ENCODE measurements at places on chromosomes 12 and 14.

DNA sequence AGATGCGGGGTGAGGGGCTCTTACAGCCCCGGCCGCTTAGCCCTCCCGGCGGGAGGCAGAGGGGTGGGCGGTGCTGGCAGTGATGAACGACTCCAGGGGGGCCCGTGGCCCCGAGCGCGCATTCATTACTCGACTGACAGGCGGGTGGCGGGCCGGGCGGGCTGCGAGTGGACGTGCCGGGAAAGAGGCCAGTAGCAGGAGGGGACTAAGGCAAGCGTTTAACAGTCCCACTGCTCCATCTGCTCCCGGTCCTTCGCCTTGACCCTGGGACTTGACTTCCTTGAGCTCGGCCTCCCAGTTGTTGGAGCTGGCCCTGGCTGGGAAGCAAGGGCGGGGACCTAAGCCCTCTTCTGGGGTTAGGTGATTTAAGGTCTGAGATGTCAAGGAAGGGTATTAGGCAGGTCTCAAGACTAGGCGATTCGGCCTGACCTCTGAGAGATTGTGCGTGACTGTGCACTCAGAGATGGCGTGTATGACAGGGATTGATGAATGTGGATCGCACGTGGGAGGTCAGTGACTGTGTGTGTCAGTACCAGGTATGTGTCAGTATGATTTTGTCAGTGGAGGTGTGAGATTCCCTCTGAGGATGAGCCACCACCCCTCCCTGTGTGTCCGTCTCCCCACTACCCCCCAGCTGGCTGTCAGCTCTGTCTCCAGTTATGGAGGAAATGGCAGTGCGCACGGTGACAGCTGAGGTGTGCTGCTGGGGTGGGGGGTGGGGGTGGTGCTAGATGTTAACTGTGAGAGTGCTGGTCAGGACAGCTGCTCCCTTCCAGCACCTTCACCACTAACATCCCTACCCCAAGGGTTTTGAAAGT is 3.6 kb upstream of the DNAJC22 start:
- no peak for DNase-seq

DNA sequence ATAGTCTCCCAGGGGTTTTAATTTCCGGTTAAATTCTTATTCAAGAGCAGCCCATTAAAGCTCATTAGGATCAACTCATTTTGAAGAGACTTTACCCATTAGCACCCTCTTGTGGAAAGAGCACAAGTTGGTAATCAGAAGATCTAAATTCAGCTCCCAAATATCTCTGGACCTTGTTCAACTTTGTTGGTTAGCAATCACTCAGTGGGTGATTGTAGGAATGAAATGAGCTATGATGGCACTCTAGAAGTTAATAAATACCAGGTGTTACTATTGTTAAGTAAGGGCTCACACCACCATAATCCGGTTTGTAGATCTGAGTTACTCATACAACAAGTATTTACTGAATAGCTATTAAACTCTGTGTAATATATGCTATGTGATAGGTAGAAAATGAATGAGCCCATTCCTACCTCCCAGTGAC is 42.9 kb downstream of the TRIP11 start:
- DNase-seq, result no peak

DNA sequence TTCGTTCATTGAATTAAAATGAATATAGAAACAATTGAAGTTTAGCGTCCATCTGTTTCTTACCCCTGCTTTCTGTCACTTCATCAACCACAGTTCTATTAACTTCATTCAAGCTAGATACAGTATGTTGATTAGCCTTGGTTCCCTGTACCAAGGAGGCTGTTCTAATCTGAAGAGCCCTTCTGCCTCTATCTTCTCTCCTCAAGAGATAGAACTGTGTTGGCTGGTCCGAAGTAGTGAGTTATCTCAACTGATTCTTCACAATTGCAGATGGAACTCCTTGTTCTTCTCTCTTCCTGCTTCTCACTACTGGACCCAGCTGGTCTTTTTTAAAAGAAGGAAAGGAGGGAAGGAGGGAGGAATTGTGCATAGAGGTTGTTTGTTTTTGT is 82.1 kb upstream of the TRAF3 start:
- no peak for DNase-seq

- DNase-seq, result no peak
Measured at GRCh38 chr12:31249356-31249755, 76.6 kb downstream of the SINHCAF start.

- DNase-seq, result no peak
Measured at GRCh38 chr12:20211981-20212421, 156.3 kb upstream of the PDE3A start.

GRCh38 chr12:96241846-96242256 is 47.7 kb downstream of the ELK3 start:
- DNase-seq, result peak; percentile 43

DNA sequence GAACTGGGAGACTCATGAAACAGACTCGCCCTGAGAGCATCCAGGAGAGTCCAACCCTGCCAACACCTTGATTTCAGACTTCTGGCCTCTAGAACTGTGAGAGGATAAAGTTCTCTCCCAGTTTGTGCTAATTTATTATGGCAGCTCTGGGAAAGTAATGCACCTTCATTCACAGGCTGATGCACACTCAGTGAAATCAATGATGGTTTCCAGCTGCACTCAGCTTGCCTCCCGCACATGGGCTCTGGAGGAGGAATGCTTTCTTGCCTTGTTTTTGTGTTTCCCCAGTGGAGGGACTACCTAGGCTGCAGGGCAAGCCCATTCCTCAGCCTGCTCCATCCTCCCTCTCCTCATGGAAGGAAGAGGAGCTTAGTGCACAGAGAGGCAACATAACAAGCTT is 45.7 kb downstream of the TMEM132C start:
- DNase-seq, result no peak

DNA sequence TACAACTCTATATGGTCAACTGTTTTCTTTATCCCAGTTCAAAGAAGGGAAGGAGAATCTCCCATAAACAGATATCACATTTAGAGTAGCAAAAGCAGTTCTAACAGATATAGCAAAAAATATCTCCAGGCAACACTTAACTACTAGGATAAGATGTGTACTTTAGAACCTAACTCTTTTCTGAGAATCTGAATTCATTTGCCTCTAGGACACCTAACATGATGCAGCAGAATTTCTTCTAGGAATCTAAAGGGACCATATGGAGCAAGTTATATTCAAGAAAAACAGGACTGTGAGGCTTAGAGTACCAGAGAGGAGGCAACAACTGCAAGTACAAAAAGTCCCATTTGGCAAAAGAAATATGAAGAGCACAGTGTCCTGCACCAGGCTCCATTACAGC is 24.4 kb upstream of the CAPRIN2 start:
- no peak for DNase-seq

- DNase-seq, result no peak
Measured at GRCh38 chr14:91220581-91221000, 23.9 kb downstream of the GPR68 start.

DNA sequence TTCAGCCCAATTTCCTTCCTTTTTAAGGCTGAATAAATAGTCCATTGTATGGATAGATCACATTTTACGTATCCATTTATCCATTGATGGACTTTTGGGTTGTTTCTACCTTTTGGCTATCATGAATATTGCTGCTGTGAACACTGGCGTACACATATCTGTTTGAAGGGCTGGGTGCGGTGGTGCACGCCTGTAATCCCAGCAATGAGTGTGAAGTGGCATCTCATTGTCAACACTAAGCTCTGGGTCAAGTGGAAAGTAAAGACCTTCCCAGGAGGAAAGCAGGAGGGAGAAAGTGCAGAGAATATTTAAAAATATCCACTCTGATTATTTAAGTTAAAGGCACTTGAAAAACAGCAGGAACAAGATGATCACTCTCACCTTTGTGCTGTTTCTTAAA is 11.7 kb upstream of the PLA2G1B start:
- DNase-seq, result no peak

- no peak for DNase-seq
Measured at GRCh38 chr12:56188131-56188777, 1.0 kb downstream of the SMARCC2 start.

- DNase-seq, result no peak
Measured at GRCh38 chr14:59788176-59788575, 82.4 kb downstream of the RTN1 start.

GRCh38 chr12:113231235-113232088 is 10.2 kb downstream of the TPCN1 start:
- no peak for DNase-seq

DNA sequence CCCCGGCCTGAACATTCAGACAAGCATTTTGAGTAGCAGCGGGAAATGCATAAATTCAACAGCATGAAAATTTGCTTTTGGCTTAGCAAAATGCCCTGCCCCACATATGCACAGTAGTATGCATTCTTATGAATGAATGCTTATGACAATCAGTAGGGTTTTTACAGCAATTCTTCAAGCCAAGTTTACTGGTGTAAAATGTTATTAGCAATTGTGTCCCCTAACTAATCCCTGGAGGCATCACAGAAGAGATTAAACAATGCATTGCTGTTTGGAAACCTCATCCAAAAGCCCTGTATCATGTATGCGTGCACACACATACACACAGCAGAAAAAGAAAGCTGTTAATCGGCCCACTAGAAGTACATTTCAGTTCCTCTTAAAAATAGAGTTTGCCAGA is 406.5 kb downstream of the LRIG3 start:
- DNase-seq, result no peak

DNA sequence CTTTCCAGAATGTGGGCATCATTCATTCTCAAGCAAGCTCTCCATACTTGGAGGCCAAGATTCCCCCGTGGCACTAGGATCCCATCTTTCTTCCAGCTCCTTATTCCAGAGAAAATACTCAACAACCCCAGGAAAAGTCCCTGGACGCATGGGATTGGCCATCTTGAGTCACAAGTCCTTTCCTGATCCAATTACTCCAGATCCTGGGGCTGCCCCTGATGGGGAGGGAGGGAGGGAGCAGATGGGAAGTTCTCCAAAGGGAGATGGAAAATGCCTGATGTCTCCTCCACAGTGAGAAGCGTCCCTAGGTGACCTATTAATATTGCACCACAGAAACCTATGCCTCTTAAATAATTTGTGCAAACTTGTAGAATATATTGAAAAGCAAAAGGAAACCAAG is 12.4 kb upstream of the KCNK13 start:
- DNase-seq, result no peak

DNA sequence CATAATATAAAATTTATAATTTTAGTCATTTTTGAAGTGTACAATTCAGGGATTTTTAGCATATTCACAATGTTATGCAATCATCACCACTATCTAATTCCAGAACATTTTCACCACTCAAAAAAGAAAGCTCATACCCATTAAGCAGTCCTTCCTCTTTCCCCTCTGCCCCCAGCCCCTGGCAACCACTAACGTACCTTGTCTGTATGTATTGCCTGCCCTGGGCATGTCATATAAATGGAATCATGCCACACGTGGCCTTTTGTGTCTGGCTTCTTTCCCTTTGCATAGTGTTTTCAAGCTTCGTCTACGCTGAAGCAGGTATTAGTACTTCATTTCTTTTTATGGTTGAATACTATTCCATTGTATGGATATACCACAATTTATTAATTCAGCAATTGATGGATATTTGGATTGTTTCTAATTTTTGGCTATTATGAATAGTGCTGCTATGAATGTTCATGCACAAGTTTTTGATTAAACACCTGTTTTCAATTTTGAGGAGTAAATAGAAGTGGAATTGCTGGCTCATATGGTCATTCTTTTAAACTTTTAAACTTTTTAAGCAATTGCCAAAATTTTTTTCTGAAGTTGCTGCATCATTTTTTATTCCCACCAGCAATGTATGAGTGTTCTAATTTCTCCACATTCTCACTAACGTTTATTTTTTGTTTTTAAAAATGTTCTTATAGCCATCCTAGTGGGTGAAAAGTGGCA is 1.6 kb upstream of the SSTR1 start:
- DNase-seq, result no peak

DNA sequence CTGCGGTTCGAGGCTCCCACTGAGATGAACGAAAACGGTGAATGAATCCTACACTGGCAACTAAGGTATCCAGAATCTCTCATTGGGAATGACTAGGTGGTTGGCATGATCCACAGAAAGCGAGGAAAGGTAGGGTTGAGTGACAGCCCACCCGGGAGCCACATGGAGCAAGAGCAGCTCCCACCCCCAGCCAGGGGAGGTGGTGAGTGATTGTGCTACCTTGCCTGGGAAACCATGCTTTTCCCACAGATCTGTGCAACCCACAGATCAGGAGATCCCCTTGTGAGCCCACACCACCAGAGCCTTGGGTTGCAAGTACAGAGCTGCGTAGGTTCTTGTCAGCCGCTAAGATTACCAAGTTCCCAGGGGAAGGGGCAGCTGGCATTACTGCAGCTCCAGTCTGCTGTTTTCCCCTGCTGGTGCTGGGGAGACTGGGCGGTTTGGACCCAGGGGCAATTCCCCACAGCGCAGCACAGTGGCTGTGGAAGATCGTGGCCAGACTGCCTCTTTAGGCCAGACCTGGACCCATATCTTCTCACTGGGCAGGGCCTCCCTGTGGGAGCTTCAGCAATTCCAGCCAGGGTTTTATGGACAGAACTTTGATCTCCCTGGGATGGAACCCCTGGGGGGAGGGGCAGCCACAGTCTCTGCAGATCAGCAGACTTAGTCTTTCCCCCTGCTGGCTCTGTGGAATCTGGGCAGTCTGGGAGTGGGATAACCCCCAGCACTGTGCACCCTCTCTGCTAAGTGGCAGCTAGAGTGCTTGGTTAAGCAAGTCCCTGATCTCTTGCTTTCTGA is 44.6 kb upstream of the PPP4R3A start:
- no peak for DNase-seq

DNA sequence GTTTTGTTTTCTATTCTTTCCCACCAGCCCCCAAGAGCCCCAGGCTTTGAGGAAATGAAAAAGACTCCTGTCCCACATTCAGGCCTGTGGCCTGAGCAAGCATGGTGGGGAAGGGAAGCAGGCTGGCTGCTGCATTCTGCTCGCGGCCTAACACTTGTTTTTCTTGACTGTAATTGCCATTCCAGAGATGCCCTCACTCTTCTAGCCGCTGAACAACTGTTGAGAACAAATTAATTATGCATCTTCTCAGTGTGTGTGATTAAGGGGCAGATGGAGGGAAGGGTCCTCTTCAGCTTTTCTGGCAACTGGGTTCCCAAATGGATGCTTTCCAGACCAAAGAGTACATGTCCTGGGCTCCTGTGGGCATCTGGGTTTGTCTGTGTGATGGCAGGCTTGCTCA is 43.3 kb downstream of the ADCK1 start:
- no peak for DNase-seq

GRCh38 chr14:66069830-66070541 is 416.2 kb upstream of the CCDC196 start:
- DNase-seq, result no peak

DNA sequence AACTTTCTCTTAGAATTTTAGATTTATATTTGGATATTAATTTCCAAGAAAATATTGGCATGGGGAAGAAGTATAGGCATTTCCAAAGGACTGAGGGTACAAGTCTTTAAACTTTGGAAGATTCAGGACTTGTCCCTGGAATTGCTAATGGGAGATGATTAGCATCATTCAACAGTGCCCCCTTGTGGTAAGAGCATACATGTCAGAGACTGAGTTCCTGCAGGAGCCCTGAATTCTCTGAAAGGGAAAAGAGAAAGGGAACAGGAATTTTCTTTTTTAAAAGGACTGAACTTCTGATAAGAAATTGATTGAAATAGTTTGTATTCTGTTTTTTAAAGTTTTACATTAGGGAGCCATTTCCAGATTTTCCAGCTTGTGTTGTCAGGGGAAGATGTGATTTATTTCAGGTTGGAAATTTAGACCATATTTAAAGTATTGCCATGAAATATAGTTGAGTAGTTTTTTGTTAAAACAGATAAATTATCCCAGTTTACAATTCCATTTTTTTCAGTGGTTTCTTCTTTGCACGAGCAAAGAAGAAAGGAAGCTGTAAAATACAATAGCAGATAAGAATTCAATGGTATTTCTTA is 44.0 kb upstream of the REP15 start:
- DNase-seq, result no peak

GRCh38 chr14:65185829-65186228 is 83.5 kb upstream of the MAX start:
- DNase-seq, result no peak

- DNase-seq, result no peak
Measured at GRCh38 chr12:96520767-96521166, 31.4 kb downstream of the CFAP54 start.
